ENCODE measurements at places on chromosomes 1 and 21. TPM values are rescaled to one million over a fixed set of nuclear protein-coding genes. Genes with fewer than 3 reads are reported as not detected.

- no peaks in the 10 kb centered on the region for H3K27me3 ChIP-seq
- no peak for DNase-seq
- no peaks in the 10 kb centered on the region for H3K4me1 ChIP-seq
- H3K27ac ChIP-seq, result no peak overlapping the region
- no peaks in the 10 kb centered on the region for H3K36me3 ChIP-seq
These were observed 35.5 kb upstream of the IGSF21 start for GRCh38 chr1:18072066-18072465.

GRCh38 chr1:33860671-33861070, 3.2 kb upstream of the HMGB4 start:
- H3K4me1 ChIP-seq, result no peaks in the 10 kb centered on the region
- H3K4me3 ChIP-seq, result no peak overlapping the region
- no peak overlapping the region for H3K27ac ChIP-seq
- DNase-seq, result no peak
- peaks cover 11% of the 10 kb centered on the region for H3K27me3 ChIP-seq

GRCh38 chr21:38567335-38567969, 69.2 kb upstream of the ERG start:
- no peak for DNase-seq
- no peaks in the 10 kb centered on the region for H3K27me3 ChIP-seq
- H3K4me1 ChIP-seq, result no peaks in the 10 kb centered on the region

DNA sequence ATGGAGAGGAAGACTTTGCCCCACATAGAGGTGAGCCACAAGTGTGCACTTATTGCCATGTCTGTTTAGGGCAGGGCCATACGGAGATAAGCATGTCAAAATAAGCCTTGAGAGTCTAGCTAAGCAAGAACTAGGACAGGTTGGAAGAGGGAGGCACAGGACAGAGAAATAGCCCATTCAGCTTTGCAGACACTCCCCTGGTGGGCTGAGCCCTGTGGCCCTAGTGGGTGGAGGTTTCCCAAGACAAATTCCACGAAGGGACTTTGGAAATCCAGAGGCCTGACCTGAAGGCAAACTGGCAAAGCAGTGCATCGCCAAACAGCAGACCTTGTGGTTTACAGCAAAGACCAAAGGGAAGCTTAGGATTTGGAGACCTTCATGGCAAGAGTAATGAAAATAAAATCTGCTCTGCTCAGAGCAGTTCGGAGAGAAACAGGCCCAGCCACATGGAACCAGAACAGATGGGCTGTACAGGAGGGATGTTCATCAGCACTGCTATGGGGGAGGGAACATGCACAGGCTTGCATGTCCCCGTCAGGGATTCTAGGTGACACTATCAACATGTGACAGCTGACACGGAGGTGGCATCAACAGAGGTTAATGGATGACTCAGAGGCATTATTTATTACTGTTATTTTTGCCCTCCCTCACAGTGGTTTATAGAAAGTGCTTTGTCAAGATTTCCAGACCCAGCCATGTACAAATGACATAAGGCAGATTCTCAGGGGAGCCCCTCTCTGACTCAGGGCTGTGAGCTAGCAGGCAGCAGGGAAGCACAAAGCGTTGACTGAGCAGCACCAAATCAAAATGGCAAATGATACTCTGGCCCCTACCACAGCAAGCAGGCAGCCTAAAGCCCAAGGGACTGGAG, 90.1 kb upstream of the IRF2BP2 start:
- H3K27me3 ChIP-seq, result no peaks in the 10 kb centered on the region
- no peak overlapping the region for H3K4me3 ChIP-seq
- H3K27ac ChIP-seq, result no peak overlapping the region
- DNase-seq, result no peak
- H3K4me1 ChIP-seq, result peaks cover 7% of the 10 kb centered on the region

The LCE2A gene
- not detected for total RNA-seq

DNA sequence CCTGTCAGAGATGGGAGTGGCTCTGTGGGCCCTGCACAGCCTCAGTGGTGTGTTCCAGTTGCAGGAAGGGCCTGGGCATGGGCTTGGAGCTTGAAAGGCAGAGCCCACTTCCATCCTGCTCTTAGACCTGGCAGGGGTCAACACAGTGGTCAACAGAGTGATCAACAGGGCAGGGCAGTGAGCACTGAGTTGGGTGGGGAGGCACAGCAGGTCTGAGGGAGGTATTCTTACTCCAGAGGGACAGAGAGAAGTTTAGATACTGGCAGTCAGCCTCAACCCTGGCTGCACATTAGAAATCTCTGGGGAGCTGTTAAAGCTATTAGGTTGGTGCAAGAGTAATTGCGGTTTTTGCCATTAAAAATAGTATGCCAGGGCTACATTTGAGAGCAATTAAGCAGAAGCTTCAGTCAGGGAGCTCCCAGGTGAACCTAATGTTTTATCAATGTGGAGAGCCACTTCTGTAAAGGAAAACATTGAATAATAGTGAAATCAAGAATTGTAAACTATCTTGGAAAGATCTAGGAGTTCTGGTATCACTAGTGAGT, 37.7 kb downstream of the SH3BGR start:
- H3K27ac ChIP-seq, result no peak overlapping the region
- H3K4me1 ChIP-seq, result no peaks in the 10 kb centered on the region
- no peaks in the 10 kb centered on the region for H3K36me3 ChIP-seq
- H3K27me3 ChIP-seq, result no peaks in the 10 kb centered on the region
- DNase-seq, result no peak
- H3K4me3 ChIP-seq, result no peak overlapping the region

The OR14I1 gene
- not detected for total RNA-seq

DNA sequence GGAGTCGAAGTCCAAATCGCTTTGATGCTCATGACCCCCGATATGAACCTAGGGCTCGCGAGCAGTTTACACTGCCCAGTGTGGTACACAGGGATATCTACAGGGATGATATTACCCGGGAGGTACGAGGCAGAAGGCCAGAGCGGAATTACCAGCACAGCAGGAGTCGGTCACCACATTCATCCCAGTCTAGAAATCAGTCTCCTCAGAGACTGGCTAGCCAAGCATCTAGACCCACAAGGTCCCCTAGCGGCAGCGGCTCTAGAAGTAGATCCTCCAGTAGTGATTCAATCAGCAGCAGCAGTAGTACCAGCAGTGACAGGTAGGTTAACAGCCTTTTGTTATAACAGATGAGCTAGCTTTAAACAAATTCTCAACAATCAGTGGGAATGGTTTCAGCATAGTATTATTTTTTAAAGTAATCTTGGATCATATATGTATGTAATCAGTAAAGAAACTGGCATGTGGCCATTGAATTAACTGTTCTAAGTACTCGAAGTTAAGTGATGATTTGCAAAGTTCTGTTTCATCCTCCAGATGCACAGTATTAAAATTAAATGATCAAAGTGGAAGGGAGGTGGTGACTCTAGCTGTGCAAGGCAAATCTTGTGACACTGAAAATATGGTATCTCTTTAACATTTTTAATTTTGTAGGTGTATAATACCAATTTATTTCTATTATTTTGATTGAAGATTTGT, 29.0 kb downstream of the SPEN start:
- no peak overlapping the region for H3K4me3 ChIP-seq
- DNase-seq, result no peak
- no peaks in the 10 kb centered on the region for H3K27me3 ChIP-seq
- H3K36me3 ChIP-seq, result peaks cover 38% of the 10 kb centered on the region
- no peak overlapping the region for H3K27ac ChIP-seq

- H3K36me3 ChIP-seq, result peaks cover 3% of the 10 kb centered on the region
- H3K27me3 ChIP-seq, result no peaks in the 10 kb centered on the region
- no peak for DNase-seq
These were observed 3.2 kb upstream of the GSTM2 start for GRCh38 chr1:109664671-109665070.

DNA sequence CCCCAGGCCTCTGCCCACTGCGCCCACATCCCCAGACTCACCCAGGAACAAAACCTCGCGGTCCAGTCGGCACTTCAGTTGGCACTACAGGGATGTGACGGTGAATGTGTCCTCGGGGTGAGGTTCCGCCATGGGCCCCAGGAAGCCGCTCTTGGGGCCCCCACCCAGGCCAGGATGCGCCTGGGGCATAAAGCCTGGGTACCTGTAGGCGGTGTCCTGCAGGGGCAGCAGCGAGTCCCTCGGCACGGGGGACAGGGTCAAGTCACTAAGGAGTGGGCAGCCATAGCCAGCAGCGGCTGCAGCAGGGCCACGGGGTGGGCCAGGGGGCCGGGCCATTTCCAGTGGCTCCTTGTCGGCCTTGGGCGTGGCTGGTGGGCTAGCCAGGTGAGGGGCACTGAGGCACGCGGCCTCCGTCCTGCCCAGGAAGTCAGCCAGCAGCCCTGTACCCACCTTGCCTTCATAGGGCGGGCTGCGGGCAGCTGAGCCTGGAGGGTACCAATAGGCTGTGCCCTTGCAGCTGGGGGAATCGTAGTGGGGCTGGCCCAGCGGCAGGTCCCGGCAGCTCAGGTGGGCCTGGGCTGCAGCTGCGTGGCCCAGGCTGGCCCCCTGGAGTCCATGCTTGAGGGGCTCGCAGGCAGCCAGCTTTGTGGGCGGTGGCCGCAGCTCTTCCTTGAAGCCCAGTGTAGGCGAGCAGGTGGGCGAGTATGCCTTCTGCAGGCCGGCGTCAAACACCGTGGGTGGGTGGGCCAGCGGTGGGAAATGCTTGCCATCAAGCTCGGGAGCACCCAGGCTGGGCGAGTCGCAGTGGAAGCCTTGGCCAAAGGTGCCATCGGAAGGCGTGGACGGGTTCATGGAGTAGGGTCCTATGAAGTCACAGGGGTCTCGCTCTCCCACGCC, 56.5 kb downstream of the AHDC1 start:
- peaks cover 43% of the 10 kb centered on the region for H3K4me1 ChIP-seq
- H3K27me3 ChIP-seq, result no peaks in the 10 kb centered on the region
- peaks cover 45% of the 10 kb centered on the region for H3K36me3 ChIP-seq
- peak overlapping the region; percentile 71 for H3K27ac ChIP-seq
- no peak overlapping the region for H3K4me3 ChIP-seq
- no peak for DNase-seq

The TMEM39B gene
- 18.1 TPM for total RNA-seq

GRCh38 chr1:54239631-54240031, 39.7 kb downstream of the MRPL37 start:
- no peak overlapping the region for H3K27ac ChIP-seq
- H3K36me3 ChIP-seq, result peaks cover 62% of the 10 kb centered on the region
- H3K27me3 ChIP-seq, result no peaks in the 10 kb centered on the region
- no peak overlapping the region for H3K4me3 ChIP-seq
- no peaks in the 10 kb centered on the region for H3K4me1 ChIP-seq

The LRRC71 gene
- 0.26 TPM for total RNA-seq

DNA sequence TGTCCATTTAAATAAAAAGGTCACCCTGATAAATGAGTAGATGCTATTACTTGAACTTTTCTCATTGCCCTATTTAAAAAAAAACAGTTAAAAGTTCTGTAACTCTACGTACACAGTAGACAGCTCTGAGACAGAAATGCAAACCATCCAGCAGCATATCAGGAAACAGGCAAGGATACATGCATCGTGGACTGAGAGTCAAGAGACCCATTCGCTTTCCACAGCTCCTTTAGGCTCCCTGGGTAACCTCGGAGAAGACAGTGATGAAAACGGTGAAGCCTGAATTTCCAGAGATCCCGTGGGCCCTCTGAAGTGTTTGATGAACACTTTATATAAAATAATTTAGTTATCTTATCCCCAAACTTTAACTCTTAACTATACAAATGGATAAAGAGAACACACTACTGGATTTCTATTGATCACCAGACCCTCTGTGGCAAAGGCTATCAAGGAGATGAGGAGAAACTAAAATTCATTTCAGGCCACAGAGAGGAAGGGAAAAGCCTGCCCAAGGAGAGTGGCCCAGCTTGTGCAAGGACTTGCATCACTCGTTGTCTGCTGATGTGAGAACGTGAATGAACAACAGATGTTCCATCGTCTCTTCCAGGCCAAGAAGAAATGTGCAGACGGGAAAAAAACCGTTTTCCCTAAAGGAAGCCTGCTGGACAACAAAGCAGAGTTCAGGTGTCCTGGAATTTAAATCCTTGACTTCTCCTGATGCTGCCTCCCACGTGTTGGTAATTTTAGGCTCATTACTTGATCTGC, 131.0 kb downstream of the TGFBR3 start:
- H3K27me3 ChIP-seq, result no peaks in the 10 kb centered on the region
- DNase-seq, result no peak
- H3K36me3 ChIP-seq, result no peaks in the 10 kb centered on the region
- peaks cover 30% of the 10 kb centered on the region for H3K4me1 ChIP-seq
- peak overlapping the region; percentile 26 for H3K27ac ChIP-seq
- no peak overlapping the region for H3K4me3 ChIP-seq

- H3K27ac ChIP-seq, result no peak overlapping the region
- peaks cover 6% of the 10 kb centered on the region for H3K4me1 ChIP-seq
- H3K36me3 ChIP-seq, result no peaks in the 10 kb centered on the region
These were observed 25.3 kb downstream of the OPTC start for GRCh38 chr1:203519053-203519840.

The WNT9A gene
- total RNA-seq, result 10.2 TPM

DNA sequence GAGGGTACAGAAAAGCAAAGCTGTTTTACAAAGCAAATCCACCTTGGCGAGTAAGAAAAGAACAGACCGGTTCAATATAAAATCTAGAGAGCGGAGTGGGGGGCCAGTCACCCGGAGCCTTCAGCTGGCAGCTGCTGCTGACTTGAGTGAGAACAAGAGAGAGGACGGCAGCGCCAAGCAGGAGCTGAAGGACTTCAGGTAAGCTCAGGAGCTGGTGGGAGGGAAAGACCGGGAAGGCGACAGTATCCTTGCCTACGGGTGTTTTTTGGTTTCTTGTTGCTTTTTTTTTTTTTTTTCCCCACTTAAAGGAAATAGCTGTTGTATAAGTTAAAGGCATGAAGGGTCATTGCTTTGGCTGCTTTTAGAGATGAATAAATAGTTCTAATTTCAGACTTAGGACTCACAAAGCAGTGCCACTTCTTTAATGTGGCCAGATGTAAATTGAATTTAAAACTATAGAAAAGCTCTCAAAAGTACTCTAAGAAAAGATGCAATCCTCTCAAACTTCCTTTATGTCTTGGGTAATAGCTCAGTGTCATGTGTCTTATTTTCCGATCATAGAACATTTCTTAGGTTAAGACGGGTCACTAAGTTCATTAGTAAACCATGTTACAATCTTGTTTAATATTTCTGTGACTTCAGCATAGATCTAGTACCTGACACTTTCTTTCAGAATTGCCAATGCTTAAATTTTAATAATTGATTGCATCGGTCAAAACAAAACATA, 82.8 kb downstream of the PRDM2 start:
- H3K4me3 ChIP-seq, result peak overlapping the region; percentile 3
- no peaks in the 10 kb centered on the region for H3K27me3 ChIP-seq
- peaks cover 63% of the 10 kb centered on the region for H3K36me3 ChIP-seq
- H3K27ac ChIP-seq, result no peak overlapping the region
- H3K4me1 ChIP-seq, result no peaks in the 10 kb centered on the region
- no peak for DNase-seq

- H3K4me1 ChIP-seq, result no peaks in the 10 kb centered on the region
- no peaks in the 10 kb centered on the region for H3K36me3 ChIP-seq
- H3K4me3 ChIP-seq, result no peak overlapping the region
- H3K27me3 ChIP-seq, result no peaks in the 10 kb centered on the region
- DNase-seq, result no peak
These were observed 9.6 kb downstream of the PM20D1 start for GRCh38 chr1:205840146-205840923.

- H3K27ac ChIP-seq, result peak overlapping the region; percentile 75
- peaks cover 33% of the 10 kb centered on the region for H3K4me1 ChIP-seq
- H3K36me3 ChIP-seq, result no peaks in the 10 kb centered on the region
These were observed 1.5 kb upstream of the COL16A1 start for GRCh38 chr1:31705080-31705866.
